ENCODE measurements at places on chromosomes 13 and 19.

GRCh38 chr19:28793391-28794168 is 419.4 kb downstream of the UQCRFS1 start:
- no peak for DNase-seq

GRCh38 chr13:113836768-113837559 is 26.9 kb downstream of the GAS6 start:
- peak; percentile 60 for DNase-seq

GRCh38 chr19:21519488-21519887 is 14.1 kb downstream of the ZNF429 start:
- DNase-seq = no peak

DNA sequence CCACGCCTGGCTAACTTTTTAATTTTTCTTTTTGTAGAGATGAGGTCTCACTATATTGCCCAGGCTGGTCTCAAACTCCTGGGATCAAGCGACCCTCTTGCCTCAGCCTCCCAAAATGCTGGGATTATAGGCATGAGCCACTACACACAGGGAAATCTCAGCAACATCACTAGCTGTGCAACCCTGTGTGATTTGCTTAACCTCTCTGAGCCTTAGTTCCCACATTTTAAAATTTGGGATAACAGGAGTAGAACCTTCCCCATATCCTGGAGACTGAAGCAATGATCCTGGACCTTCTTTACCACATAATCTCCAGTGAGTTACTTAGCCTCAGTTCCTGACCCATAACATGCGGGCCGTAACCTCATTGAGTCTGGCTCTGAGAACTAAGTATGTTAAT is 139.1 kb downstream of the IER2 start:
- DNase-seq = no peak

GRCh38 chr13:43071824-43072223 is 48.4 kb downstream of the DNAJC15 start:
- no peak for DNase-seq

DNA sequence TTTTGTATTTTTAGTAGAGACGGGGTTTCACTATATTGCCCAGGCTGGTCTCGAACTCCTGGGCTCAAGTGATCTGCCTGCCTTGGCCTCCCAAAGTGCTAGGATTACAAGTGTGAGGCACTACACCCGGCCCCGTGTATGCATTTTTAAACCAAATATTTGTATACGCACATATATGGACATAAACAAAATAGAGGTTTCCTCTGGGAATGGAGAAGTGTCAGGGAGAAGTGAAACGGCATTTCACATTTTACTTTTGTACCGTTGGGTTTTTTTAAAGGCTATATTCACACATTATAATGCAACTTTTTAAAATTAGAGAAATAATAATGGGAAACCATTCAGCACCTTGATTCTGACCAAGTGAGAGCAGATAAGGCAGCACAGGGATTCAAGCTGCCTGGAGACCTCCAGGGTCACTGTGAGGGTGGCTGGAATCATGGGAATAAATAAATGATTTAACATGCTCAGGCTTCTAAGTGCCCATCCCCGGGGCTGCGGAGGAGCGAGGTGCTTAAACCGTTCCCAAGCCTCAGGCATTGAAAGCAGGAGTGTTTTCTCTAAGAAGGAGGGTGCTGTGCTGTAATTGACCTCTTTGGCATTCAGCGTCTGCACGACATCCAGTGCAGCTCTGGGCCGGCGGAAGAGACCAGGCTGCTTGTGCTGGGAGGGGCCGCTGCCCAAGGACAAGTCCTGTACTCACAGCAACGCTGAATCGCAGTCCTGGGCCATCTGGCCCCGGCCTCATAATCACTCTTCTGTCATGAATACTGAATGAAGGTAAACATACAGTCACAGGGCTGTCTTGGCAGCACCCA is 24.7 kb downstream of the GPR42 start:
- peak; percentile 16 for DNase-seq

- DNase-seq = no peak
Measured at GRCh38 chr19:6769006-6769619, 1.9 kb upstream of the SH2D3A start.

DNA sequence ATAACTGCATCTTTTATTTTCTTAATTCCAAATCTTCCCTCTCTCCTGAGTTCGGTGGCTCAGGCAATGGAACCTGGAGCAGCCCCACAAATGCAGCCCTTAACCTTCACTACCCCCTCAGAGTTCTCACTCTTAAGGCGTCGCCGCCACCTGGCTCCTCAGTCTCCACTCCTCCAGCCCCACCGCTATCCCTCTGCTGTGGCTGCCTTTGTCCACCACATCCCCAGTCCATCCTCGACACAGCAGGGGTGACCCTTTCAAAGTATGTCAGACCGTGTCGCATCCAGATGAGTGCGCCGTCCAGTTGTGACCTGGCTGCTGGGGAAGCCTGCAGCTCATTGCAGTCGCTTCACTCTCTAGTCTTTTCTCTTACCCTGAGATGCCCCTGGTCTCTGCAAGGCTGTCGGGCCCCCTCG is 1.0 kb downstream of the SPPL2B start:
- DNase-seq = no peak

DNA sequence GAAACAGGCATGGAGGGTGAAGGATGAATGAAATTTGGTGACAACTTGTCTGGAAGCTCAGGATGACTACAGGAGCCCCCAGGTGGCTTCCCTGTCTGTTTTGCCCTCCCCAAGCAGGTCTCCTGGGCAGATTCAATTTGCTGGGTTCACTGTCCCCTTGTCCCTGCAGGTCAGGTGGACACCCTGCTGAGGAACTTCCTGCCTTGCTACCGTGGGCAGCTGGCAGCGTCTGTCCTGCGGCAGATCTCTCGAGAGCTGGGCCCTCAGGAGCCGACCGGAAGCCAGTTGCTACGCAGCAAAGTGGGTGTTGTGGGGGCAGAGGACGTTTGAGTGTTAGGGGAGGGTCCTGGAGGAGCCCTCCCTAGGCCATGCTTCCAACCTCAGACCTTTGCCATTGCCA is 19.1 kb downstream of the PGLS start:
- no peak for DNase-seq

GRCh38 chr19:51566489-51567100 is 4.5 kb upstream of the ZNF175 start:
- DNase-seq = no peak

DNA sequence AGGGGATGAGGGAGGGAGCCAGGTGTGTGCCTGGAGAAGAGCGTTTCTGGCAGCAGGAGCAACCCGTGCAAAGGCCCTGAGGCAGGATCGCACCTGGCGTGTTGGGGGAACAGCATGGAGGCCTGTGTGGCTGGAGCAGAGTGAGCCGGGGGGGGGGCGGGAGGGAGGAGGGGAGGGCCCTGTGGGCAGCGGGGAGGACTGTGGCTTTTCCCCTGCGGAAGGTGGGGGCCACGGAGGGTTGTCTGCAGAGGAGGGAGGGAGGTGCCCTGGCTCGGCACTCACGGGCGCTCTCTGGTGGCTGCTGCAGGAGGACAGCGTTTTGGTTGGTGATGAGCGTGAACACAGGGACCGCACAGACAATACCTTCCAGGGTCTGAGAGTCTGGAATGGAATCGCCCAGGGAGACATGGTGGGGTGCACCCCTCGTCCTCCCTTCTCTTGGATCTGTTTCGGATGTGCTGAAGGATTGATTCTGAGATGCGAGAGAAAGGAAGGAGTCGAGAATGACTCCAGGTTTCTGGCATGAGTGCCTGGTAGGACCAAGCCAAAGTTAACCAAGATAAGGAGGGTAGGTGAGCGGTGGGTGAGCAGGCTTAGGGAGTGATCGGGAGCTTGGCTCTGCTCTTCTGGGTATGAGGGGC is 6.5 kb downstream of the RAB11B start:
- peak; percentile 76 for DNase-seq

- no peak for DNase-seq
Measured at GRCh38 chr13:31747966-31748365, 8.6 kb downstream of the RXFP2 start.

GRCh38 chr19:33102893-33103292 is 21.9 kb downstream of the GPATCH1 start:
- no peak for DNase-seq

DNA sequence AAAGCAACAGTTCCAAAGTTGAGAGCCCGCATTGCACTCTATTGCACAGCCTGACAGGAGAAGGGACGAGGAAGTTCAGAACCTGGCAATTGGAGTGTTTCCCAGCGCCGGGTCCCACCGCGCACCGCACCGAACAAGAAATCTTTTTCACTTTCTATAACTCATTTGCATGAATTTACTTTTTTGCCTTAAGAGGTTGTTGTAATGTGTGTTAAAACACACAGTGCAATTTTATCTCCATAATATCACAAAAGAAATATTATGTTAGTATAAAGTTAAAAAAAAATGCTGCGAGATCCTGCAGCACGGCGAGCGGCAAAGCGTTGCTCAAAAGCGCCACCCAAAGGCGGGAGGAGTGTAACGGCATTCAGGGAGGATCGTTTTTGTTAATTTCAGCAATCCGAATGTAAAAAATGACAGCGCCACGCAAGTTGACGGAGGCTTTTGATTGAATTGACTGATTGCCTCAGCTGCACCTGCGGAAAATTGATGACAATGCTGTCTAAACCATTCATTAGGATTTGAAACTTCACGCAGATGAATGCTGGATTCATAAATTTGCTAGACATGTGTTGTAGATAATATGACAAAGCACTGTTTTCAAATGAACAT is 303.6 kb upstream of the ZNF507 start:
- DNase-seq = peak; percentile 91

GRCh38 chr13:113005076-113005865 is 36.3 kb downstream of the MCF2L start:
- DNase-seq = no peak

- DNase-seq = peak; percentile 81
Measured at GRCh38 chr19:53898636-53899341, 10.3 kb upstream of the CACNG7 start.
